ENCODE measurements at places on chromosomes 3 and 15. TPM values are rescaled to one million over a fixed set of nuclear protein-coding genes. Genes with fewer than 3 reads are reported as not detected.
A peak's percentile ranks its signal among the peaks of the same experiment; 100 is the strongest.

DNA sequence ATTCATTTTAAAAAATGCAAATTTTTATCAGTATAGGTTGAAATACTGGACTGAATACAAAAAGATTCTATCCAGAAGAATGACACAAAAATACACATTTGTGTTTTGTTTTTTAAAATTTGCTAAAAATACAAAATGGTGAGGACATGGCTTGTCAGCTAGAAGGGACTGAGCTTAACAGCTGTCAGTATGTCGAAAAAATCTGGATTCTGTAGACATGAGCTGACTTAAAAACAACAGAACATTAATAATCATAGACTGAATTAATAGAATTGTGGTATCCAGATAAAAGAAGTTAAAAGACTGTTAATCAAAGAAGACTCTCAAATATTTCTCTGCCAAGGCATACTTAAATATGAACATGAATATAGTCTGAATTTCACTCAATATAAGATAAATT lies 244.9 kb upstream of the CBLB start:
- no peak for DNase-seq

Gene GOLGA8T
- total RNA-seq, result 0.22 TPM

- no peak for DNase-seq
Measured at GRCh38 chr3:187520027-187520945, 149.9 kb downstream of the SST start.

Gene ZKSCAN7
- total RNA-seq, result 1.1 TPM

DNA sequence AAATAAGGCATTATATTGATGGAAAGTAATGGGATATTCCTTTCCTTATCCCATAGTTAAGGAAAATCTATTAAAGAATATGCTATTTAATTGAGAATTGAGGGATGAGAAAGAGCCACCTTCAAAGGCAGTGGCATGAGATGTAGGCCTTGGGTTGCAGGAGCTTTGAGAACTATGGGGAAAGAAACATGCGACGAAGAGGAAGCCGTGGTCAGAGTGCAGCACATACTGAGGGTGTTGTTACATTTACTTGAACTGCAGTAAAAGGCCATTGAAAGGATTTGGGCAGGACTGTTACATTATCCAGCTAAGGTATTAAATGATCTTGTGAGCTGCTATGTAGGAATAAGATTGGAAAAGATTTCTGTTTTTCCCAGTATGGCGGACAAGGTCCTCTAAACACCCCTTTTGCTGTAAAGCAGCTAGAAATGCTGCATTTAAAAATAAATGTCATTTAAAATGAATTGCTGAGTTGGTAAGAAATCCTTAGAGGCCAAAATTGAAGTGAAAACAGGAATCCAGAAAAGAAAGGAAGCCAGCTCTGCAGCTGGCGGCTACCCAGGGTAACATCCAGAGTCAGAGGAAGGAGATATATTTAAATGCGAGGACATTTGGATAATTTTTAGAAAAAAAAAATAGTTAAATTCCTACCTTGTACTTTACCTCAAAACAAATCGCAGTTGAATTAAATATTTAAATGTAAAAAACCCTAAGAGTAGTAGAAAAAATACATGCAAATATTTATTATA lies 61.7 kb downstream of the IL1RAP start:
- peak; percentile 24 for DNase-seq

- no peak for DNase-seq
Measured at GRCh38 chr3:87873136-87873535, 185.7 kb downstream of the CGGBP1 start.

GRCh38 chr3:149280671-149281349 lies 52.6 kb downstream of the TM4SF18 start:
- DNase-seq, result no peak

- peak; percentile 51 for DNase-seq
Measured at GRCh38 chr3:10248984-10249748, 907 bp downstream of the TATDN2 start.

Gene PTX3
- total RNA-seq, result 1.2 TPM

- DNase-seq, result no peak
Measured at GRCh38 chr3:2511356-2511755, 412.7 kb downstream of the CNTN4 start.

DNA sequence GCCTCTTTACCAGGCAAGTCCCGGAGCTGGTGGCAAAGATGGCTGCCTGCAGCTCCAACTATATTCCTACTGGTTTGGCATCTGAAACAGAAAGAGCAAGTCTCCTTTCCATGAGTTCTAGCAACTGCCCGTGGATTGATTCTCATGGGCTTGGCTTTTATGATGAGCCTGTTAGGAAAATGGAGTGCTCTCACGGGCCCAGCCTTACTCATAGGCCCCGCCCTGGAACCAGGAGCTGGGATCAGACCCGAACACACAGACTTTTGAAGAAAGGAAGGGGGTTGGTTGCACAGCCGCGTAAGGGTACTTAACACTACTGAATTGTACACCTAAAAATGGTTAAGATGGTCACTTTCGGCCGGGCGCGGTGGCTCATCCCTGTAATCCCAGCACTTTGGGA lies 2.9 kb downstream of the NRROS start:
- no peak for DNase-seq

DNA sequence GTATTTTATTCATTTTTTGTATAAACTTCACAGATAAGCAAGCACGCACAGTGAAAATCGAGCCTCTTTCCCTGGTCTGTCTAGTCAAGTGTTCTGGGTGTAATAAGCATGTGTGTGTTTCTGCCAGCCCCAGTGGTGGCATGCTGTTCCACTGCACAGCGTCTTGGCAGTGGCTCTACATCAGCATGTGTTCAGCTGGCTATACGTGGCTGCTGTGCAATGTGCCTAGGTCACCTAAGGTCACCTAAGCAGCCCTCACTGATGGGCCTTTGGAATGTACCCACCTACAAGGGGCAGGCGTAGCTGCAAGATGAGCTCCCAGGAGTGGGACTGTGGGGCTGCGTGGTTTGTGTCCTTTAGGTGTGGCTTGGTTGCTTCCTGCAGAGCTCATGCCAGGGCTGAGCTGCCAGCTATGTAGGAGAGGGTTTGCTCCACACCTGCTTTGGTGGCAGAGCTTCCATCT lies 4.9 kb downstream of the LIMD1 start:
- peak; percentile 56 for DNase-seq

Gene SNRPA1
- total RNA-seq, result 48.2 TPM

DNA sequence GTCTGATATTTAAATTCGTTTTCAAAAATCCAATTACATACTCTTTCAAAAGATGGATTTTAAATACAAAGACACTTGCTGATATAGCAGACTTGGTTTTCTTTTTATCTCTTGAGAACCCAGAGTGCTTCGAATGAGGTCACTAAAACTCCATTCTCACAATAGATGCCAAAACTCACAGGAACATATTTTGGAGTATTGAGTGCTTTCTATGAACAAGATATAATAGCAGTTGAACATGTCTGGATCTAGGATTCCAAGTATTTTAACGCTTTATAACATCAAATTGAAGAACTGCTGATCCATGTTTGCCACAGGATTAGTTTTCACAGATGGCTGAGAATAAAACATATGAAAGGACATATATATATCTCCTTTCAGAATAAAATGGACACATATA lies 113.2 kb downstream of the SAMMSON start:
- DNase-seq, result no peak

GRCh38 chr15:72153269-72154000 lies 35.2 kb downstream of the SENP8 start:
- DNase-seq, result no peak

Gene ZNF385D
- total RNA-seq, result 0.87 TPM

DNA sequence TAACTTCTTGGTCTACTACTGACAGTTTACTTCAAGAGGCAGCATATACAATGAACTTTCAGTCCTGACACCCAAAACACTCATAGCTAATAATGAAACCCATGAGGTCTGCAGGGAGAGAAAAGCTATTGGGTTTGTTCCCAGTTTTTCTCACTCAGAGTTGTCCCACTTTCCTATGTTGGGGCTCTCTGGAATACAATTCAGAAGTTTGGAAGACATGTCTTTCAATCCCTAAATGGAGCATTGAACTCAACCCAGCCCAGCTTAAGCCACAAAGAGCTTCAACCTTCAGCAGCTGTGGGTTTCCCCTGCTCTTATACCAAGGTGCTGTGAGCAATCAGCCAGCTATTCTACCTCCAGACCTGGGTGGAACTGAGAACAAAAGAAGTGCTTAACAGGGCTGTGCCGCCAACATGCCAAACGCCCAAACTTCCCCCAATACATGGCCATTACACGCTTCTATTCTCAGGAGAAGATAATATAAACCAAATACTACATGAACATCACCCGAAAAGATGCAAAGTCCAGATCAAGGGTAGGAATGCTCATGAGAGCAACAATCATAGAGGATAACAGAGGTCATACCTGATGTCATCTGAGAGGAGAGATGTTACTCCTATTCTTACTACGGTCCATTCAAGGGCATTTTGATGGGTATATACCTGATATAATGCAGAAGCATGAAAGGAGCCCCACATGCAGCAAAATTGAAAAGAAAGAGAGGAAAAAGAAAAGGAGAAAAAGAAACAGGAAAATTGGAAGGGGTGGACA lies 131.2 kb upstream of the TGFBR2 start:
- DNase-seq, result no peak

DNA sequence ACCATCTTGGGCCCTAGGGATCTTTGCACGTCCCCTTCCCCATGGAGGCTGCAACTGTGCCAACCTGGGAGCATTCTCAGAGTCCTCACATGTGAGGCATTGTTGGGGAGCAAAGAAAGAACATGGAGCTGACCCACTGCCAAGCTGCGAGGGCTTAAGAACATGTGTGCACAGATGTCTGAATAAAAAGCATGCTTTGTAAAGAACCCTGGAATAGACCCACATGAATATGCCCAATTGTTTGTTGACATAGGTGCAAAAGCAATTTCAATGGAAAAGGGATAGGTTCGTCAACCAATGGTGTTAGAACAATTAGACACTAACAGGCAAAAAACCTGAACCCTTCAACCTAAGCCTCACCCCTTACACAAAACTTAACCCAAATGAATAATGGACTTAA lies 9.3 kb downstream of the PGPEP1L start:
- no peak for DNase-seq

GRCh38 chr15:27770769-27771554 lies 328.2 kb downstream of the OCA2 start:
- no peak for DNase-seq

Gene C3orf70
- total RNA-seq, result 15.6 TPM

Gene TTC23
- total RNA-seq, result 16.0 TPM

DNA sequence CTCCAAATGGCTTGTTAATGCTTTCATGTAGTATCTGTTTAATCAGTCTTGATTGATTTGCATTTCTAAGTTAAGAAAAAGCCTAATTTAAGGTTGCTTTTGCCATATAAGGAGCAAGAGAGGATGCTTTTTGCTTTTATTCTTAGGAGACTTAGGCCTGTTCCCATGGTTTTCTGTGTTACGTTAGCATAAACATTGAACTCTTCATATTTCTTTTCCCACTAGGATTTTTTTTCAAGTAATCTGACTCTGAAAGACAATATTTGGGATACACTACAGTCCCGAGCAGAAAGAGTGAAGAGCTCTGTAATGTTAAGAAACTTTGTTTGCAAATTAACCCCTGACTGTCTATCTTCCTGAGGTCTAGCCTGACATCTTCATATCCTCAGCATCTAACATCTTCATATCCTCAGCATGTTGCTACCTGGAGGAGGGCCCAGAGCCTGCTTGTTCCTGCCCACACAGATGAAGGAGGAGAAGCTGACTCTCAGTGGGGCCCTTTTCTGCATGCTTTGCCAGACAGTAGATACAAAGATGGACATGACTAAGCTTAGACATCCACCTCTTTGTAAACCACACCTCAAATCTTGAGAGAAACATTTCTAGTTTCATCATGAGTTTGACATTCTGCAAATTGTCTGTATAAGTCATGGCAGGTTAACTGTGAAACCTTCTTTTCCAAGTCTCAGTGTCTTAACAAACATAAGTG lies 86.2 kb upstream of the COL6A5 start:
- no peak for DNase-seq

- DNase-seq, result no peak
Measured at GRCh38 chr3:72597756-72598195, 250.5 kb downstream of the SHQ1 start.

DNA sequence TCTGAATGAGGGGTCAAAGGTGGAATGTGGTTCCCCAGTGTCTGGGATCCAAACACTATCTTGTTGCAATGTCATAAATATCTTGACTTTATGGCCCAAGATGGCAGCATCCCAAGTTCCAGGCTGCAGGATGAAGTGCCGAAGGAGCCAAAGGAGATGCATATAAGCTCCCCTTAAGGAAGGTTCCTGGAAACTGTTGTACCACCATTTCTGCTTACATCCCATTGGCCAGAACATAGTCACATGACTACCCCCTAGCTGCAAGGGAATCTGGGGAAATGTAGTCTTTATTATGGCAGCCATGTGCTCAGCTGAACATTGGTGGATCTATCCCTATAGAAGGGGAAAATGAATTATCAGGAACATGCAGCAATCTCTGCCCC lies 54.3 kb downstream of the BDH1 start:
- peak; percentile 82 for DNase-seq

GRCh38 chr15:80834906-80835305 lies 55.7 kb downstream of the CEMIP start:
- DNase-seq, result no peak

- DNase-seq, result peak; percentile 61
Measured at GRCh38 chr3:189132231-189132671, 39.5 kb upstream of the TPRG1 start.

GRCh38 chr3:18900994-18901393 lies 247.3 kb upstream of the KCNH8 start:
- no peak for DNase-seq

- peak; percentile 76 for DNase-seq
Measured at GRCh38 chr3:134794950-134795745, at the start of gene EPHB1. EPHB1 (plus strand) TSS chr3:134795260.

Gene CYP11A1
- total RNA-seq, result 0.31 TPM

GRCh38 chr3:125512135-125512920 lies 7.7 kb downstream of the SNX4 start:
- DNase-seq, result no peak

Gene GADL1
- total RNA-seq, result not detected

Gene DUOXA2
- 4.9 TPM for total RNA-seq

DNA sequence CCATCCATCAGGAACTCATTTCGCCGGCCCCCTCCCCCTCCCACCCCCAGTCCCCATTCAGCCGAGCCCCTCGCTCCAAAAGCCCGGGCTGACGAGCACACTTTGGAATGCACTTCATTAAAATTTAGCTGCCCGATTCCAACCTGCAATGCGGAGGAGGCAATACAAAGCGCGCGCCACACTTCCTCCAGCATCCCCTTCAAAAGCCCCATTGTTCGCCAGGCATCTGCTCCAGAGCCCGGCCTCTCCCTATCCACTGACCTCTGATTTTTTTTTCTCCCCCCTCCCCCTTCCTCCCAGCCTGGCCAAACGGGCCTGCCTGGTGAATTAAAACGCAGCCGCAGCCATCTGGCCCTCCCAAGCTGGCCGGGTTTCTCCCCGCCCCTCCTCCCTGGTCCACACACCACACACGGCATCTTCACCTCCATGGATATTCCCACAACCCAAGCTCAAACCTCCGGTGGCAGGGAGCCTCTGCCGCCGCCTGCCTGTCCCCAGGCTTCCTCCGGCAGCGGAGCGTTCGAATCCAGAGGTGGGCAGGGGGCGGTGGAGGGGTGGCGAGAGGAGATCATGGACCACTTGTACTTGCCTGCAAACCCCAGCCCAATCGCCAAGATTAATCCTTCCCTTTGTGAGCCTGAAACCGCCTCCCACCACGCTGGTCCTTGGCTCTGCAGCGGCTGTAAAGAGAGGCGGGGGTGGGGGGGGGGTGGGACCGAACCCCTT lies 441.3 kb downstream of the MAGI1 start:
- DNase-seq, result peak; percentile 18

GRCh38 chr3:189871418-189871817 lies 240.2 kb downstream of the TP63 start:
- no peak for DNase-seq

Measured in left colon (tissue), 2 donors.